ENCODE measurements at places on chromosomes 12 and 14.

- DNase-seq: peak; percentile 72
These were observed 1.4 kb upstream of the HSP90AA1 start for GRCh38 chr14:102088012-102088792.

DNA sequence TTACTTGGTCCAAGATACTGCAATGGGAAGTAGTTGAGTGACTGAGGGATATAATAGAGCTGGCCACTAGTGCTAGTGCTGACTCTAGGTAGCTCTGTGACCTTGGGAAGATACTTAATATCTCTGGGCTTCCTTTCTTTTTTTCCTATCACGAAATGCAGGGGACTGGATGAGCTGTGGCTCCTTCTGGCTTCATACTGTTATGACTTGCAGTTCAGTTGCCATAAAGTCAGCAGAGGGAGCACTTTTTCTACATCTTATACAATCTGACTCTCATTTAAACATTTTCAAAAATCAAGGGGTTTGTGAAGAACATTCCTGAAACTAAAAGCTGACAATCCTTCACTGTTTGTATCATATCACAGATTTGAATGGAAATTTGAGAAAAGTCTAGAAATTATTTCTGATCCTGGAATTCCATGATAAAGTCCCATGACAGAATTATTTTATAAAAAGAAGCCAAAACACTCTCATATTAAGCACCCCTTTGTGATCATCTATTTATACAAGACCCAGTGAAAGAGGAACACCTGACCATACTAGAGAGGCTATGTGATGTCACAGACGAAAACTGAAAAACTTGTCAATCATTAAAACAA is 5.3 kb downstream of the BHLHE41 start:
- DNase-seq: peak; percentile 61

DNA sequence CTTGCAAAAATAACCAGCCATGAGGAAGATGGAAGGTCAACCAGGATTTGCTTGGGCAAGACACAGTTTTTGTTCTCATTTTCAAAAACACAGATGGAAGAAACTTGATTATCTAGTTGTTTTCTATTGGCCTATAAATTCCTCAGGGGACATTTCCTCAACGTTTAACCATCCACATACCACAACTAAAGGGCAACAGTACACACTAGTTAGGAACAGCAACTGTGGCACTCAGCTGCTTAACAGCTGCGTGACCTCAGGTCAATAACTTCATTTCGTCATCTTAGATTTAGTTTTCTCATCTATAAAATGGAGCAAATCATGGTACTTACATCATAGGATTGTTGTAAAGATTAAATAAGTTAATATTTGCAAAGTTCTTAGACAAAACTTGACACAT is 18.7 kb downstream of the SSTR1 start:
- DNase-seq: no peak

DNA sequence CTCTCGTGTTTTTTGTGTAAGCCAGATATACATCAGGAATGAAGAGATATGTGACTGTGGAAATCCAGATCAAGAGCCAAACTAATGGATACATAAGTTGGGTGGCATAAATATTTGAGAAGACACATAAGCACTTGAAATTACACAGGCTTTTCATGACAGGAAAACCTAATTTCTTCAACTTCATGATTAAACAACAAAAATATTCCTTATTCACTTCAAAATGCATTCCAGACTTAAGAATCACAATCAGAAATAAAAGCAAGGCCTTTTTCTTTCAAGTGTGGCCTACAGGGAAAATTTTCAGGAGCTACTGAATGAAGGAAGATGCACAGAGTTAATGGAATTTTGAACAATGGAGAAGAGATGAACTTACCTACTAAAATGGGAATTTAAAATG is 515.6 kb downstream of the FOXG1 start:
- DNase-seq: no peak

DNA sequence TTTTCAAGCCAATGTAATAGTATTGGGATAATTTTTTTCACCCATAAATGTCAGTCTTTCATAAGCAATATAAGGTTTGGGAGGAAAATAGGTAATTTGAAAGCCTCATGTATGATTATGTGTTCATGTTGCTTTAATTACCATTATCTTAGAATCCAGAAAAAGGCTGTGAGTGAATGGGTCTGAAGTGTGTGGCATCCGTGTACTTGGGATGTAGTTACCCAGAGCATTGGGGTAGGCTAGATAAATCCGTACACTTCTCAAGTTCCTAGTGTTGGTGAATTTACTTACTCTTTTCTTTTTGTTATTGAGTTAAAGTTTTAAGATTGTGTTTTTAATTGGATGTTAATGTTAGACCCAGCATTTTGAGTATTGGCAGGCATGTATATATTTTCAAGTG is 104.4 kb downstream of the FGD4 start:
- no peak for DNase-seq

DNA sequence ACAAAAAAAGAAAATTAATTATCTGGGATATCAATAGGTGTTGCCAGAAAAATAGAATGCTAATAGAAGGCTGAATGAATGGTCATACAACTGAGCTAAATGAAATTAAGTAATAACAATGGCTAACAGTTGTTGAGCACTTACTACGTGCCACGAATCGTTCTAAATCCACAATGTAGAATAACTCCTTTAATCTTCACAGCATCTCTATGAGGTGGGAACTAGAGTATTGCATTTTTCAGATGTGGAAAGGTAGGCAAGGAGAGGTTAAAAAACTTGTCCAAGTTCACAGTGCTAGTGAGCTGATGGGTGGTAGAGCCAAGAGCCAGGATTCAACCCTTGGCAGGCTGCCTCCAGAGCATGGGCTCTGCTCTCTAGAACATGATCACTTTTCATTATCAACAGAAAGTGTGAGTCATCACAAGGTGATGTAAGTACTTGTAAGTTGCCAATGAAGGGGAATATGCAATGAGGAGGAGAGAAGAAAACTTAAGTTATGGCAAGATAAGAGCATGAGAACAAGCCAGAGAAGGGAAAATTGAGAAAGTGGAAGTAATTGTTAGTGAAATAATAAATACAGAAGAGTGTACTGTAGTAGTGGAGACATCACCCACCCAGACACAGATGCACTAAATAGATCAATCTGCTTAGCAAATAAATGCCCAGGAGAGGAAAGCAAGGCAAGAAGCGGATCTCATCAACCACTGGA is 122.1 kb downstream of the PRKD1 start:
- no peak for DNase-seq

DNA sequence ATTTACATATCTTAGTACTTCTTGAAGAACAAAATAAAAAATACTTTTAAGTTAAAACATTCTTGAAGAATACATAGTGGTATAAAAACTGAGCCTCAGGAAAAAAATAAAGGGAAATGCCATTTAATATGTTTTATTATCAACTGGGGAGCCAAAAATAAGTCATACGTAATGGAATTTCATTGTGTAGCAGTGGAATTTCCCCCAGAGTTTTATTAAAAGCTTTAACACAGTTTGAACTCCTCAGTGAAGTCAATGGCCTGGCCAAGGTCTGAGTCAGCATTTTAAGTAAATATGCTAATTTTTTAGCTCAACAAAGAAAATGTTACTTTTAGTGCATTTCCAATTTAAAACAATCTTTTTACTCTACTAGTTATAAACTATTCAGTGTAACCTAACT is 350.1 kb upstream of the ATP2B1 start:
- no peak for DNase-seq

- no peak for DNase-seq
These were observed 76.5 kb upstream of the HSPB8 start for GRCh38 chr12:119102274-119102673.

GRCh38 chr14:77040741-77041653 is 12.5 kb upstream of the IRF2BPL start:
- peak; percentile 53 for DNase-seq

- no peak for DNase-seq
These were observed 215.4 kb upstream of the RTL1 start for GRCh38 chr14:101118746-101119591.

GRCh38 chr12:120887253-120888043 is 16.7 kb downstream of the SPPL3 start:
- DNase-seq: no peak

DNA sequence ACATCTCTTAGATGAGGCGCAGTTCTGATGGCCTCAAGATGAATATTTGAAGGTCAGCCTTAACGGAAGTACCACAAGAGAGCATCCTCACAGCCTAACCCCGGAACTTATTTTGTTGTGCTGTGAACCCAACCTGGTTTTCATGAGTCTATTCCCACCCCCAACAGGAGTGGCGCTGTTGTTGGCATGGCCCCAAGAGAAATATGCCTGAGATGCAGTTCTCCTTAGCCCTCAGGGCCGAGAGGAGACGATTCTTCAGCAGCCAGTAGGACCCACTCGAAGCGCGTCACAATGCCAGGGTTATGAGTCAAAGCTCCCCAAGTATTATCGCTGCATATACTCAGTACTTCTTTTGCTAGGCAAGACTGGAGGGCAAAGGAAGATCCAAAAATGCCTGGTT is 24.5 kb upstream of the BCL11B start:
- no peak for DNase-seq

DNA sequence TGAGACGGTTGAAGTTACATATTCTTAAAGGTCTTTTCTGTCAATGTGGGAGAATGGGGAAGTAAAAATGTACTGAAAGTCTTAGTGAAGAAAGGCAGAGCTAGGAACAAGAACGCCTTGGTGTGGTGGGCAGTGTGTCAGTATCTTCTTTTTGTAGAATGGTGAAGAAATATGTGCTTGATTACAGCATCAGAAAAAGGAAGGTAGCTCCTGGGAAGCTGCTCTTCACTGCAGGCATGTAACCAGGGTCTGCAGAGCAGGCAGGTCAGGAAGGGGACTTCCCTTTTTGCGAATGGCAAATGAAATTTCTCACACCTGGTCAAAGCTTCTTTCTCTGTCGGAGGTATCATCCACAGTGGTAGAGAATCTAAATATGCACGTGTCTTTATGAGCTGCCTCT is 226.2 kb downstream of the ADAMTS20 start:
- DNase-seq: peak; percentile 12

DNA sequence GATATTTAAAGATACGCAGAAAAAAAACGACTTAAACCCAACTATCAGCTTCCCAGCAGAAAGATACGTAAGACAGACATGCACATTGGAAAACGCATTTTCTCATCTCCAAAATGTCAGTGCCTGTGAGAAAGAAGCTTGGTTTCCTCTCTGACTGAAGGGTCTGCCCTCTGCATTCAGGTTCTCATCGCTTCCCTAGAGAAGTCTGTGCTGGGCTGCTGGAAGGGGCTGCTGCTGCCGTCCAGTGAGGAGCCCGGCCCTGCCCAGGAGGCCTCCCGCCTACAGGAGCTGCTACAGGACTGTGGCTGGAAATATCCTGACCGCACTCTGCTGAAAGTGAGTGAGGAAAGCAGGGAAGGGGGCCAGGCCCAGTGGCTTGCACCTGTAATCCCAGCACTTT is 4.7 kb upstream of the PFDN5 start:
- no peak for DNase-seq

- peak; percentile 62 for DNase-seq
These were observed 256.3 kb upstream of the SFSWAP start for GRCh38 chr12:131454418-131455217.

DNA sequence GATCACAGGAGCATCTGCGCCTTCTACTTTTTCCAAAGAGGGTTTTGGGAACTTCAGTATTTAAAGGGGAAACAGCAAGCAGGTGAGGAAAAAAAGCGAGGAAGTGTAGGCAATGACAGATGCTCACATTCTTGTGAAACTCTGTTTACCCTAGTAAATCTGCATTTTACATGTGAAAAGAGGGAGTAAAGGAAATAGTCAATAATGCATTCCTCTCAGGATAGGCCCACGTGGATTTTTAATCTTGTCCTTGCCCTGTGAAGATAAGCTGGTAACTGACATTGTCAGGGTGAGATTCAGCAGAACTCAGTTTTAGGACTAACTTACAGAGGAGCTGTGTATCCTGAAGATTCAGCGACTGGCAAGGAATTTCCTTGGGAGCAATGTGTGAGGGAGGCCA is 1119.2 kb upstream of the TMEM132C start:
- DNase-seq: no peak

GRCh38 chr12:13436182-13436581 is 239.7 kb downstream of the EMP1 start:
- DNase-seq: no peak

DNA sequence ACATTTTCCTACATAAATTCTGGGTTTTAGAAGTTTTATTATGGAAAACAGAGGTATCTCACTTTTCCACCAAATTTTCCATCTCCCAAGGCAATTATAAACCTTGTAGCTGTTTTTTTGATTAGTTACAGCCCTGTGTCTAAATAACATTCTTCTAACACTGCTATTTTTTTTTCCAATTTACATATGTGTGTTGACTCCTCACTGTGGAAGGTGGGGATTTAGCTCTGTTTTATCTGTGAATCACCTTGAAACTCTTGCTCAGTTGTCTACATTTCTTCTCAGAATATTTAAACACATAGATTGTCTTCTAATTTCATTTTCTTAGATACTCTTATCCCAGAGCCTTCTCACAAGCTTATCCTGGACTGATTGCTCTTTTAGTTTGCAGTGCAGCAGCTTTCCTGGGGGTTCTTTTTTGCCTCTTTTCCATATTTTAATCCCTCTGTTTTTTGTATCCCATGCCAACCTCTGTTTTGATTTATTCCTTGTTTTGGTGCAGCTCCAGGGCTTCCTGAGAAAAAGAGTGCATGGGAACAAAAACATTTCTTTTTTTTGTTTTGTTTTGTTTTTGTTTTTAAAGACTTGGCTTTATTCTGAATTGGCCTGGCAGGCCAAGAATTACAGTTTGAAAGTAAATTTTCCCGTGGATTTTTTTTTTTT is 36.7 kb downstream of the TBC1D15 start:
- DNase-seq: no peak

DNA sequence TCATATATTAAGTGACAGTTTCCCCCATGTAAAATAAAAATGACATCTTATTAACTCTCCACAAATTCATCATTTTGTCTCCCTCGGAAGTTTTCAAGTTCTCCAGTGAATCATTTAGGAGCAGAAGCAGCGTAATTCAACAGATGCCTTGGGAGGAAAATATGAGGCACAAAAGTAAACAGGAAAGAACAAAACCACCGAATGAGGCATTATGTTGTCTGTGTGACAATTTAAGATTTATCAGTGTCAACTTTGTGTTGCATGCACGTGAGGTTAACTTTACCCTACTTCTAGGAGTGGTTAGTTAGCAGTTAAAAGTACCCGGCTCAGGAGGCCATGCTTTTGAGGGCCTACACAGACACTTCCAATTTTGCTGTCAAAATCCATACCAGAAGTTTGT is 258.6 kb downstream of the IPO8 start:
- DNase-seq: no peak

Measured in suppressor macrophage treated with lipopolysaccharide for 4 hours (primary cell).